Keratinocyte (primary cell): ENCODE measurements at places on chromosomes 5 and 9.

DNA sequence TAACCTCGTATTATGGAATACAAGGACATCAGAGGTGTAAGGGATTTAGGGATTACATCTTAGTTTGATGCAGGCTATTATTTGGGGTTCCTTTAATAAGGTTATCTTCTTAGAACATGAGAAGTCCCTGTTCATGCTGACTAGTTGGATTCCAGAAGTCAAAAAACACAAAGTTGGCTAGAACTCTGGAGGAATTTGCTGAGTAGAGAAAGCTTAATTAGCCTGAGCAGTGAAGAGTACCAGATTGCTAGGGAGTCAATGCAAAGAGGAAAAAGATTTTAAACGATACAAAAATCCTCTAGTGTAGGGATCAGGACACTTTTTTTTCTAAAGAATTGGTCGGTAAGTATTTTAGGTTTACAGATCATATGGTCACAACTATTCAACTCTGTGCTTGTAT, 1872.5 kb upstream of the C9orf72 start:
- no peak for DNase-seq

DNA sequence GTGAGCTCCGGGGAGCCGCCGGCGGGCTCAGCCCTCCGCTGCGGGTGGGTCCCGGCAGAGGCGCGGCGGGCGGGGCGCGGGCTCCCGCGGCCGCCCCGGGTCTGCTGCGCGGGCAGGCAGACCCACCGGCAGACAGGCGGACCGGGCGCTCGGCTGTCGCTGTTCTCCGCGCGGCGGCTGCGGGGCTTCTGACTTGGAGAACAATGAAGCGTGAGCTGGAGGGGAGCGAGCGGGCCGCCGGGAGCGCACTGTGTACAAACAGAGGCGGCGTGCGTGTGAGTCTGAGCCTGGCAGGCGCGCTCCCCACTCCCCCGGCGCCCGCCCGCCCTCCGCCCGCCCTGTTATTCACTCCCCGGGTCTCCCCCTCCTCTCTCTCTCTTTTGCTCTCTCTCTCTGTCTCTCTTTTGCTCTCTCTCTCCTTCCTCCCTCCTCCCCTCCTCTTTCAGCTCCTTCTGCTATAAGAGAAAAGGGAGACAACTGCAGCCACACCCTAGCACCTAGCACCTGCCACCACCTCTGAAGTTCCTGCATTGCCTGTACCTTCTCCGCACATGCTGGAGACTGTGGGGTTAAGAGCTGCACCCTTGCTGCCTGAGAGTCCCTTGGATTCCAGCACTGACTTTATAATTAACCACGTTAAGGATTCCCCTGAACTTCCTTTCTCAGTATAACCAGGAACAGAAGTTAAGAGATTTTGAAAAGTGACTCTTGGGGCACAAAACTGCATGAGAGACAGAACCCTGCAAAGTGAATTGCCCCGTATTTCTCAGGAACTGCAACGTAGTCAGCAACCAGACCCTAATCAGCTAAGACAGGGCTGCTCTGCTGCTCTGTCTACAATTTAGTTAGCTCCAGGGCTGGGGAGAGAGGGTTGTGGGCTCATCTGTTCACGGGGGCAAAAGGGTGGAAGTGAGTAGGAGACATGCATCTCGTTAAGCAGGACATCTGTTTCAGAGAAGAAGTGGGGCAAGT, at the start of gene EDIL3:
Gene EDIL3 (minus strand): TSS at position 277 of the 972 bp plus-strand sequence. CDS start 506 bp downstream, outside the sequence.
- no peak for DNase-seq

GRCh38 chr9:121841771-121842611, 190.6 kb downstream of the DAB2IP start:
- no peak for DNase-seq

DNA sequence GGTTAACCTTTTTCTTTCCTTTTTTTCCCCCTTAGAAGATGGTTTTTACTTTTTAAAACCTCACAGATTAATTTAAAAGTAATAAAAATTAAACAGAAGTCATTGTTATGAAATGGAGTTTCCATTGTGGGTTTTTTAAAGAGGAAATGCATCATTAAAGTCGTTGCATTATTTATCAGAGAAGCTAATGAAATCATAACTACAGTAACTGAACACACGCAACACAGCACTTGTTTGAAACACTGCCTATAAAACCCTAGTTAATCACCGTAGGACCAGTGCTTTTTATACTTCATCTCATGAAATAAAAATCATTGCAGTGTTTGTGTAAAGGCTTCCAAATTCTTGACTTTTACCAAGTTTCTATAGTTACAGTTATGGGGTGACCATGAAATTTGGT, 82.4 kb upstream of the NTRK2 start:
- no peak for DNase-seq

DNA sequence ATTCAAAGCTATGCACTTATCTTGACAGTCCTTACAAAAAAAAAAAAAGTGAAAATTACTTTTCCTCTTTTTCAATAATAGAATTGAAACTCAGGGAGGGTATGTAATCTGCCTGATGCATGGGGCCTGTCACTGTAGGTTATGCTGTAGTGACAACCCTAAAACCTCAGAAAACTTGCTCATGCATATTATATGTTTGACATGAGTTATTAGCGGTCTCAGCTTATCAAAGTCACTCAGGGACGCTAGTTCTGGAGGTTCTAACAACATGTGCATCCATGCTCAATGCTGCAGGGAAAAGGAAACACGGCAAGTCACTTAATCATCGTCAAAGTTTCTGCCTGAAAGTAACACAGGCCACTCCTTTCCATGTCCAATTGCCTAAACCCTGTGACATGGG, 78.4 kb upstream of the TMEM252 start:
- DNase-seq: no peak

- no peak for DNase-seq
Observed at GRCh38 chr5:120155873-120156272, 308.2 kb upstream of the PRR16 start.

GRCh38 chr5:7261049-7261448, 134.9 kb upstream of the ADCY2 start:
- DNase-seq: peak; percentile 1

GRCh38 chr9:89802781-89803355, 198.1 kb downstream of the GADD45G start:
- DNase-seq: no peak
